MCF 10A (cell line): ENCODE measurements at places on chromosomes 4 and X. TPM values are rescaled to one million over a fixed set of nuclear protein-coding genes. Genes with fewer than 3 reads are reported as not detected.
A peak's percentile ranks its signal among the peaks of the same experiment; 100 is the strongest.

DNA sequence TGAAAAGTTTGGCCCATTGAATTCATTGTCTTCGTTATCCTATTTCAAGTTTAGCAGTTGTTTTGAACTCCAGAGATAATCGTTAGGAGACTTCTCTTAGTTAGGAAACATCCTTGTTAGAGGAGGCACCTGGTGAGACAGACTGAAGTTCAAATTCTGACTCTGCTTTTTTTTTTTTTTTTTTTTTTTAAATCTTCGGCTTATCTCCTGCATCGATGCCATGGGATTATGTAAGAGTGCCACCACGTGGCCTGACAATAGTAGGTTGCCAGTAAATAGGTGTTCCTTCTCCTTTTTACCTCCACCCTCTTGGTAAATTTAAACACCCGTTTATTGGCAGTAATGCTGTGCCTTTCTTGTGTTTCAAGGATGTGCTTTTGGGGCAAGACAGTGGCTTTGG lies 149.3 kb downstream of the SOWAHB start:
- peak; percentile 57 for DNase-seq

- peak; percentile 42 for DNase-seq
Measured at GRCh38 chr4:70992391-70992881, 1.0 kb upstream of the DCK start.

- no peak for DNase-seq
Measured at GRCh38 chr4:40563401-40563800, 66.3 kb downstream of the RBM47 start.

DNA sequence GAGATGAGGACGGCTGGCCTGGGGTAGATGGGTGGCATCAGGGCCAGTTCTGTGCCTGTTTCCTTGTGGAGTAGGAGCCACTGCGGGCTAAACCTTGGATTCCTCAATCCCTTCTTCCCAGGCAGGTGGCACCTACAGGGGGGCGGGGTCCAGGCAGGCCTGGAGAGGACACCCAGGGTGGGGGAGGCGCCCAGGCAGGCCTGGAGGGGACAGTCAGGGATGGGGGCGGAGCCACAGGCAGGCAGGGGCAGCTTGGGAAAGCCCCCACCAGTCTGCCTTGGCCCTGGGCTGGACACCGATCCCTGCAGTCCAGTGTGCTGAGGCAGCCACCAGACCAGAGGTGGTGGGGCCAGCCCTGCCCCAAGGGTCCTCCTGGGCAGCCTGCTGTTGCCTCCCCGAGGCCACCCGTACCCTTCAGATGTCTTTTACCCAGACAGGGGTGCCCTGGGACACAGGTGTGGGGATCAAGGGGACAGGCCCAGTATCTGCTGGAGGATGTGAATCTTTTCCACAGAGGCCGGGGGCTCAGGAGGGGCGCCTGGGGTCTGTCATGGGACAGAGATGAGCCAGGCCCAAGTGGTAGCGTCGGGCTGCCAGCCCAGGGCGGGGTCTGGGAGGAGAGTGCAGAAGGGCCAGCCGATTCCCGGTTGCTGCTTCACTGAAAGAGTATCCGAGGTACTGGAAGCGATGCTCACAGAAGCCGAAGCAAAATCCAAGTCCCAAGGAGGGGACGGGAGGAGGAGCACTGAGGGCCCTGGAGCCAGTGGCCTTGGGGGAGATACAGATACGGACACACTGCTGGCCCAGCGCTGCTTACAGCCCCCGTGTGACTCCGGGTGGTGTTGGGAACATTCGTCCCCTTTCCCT lies 34.5 kb downstream of the LRPAP1 start:
- no peak for DNase-seq

DNA sequence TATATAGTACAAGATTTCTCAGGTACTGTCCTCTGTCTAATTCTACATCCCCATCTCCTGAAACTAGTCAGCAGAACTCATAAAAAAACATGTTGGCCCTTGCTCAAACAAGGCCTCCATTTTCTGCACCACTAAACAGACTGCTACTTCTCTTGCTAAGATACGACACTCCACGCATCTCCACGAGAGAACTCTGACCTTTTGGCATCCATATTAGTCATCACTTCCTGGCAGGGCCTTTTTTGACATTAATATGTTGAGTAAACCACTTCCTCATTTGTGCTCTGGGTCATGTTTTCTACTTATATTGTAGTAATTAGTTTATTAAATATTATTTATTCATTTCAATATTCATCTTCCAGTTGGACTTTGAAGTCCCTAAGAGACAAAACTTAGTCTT lies 65.6 kb downstream of the DCAF8L1 start:
- DNase-seq: peak; percentile 6

The HTN1 gene
- not detected in 2 replicates for total RNA-seq

The CXCL5 gene
- 0.51 and 0.54 TPM in 2 replicates for total RNA-seq

The MND1 gene
- 4.8 and 9.7 TPM in 2 replicates for total RNA-seq

The FANCB gene
- 1.9 and 2.7 TPM in 2 replicates for total RNA-seq
